ENCODE measurements at places on chromosomes 7 and 10.

DNA sequence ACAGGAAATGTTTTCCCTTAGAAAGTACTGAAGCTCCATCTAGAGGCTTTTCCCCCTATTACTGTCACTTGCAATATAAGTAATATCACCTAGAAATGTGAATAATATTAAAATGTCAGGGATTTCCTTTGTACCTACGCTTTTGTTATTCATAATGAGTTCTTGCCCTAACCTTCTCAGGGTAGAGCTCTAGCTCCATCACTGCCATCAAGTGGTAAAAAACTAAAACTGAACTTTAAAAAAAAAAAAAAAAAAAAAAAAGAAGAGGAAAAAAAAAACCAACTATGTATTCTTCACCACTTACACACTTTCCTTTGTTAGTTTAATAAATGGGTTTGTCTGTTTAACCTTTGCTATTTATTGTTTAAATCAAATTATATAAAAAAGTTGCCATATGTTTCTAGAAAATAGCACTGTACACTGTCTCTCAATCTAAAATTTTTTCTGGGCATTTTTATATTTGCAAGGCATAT, 49.9 kb downstream of the DNAJC1 start:
- DNase-seq = peak; percentile 19

GRCh38 chr10:73911553-73912004, 647 bp downstream of the PLAU start:
- no peak for DNase-seq

DNA sequence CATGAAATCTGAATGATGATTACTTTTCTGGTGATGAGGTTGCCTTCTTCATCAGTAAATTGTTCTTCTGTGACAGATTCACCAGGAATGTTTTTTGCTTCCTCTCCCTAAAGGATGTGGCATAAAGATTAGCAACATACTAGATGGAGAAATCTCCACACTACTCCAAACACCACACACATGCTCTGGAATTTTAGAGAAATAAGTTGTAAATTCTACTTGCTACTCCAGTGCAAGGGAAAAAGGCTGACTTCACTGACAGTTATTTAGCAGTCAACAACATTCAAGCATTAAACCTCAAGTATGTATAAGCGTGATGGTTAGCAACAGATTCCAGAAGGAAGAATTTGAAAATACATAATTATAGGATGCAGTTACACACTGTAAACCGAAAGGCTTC, 137.9 kb upstream of the CCDC6 start:
- no peak for DNase-seq

DNA sequence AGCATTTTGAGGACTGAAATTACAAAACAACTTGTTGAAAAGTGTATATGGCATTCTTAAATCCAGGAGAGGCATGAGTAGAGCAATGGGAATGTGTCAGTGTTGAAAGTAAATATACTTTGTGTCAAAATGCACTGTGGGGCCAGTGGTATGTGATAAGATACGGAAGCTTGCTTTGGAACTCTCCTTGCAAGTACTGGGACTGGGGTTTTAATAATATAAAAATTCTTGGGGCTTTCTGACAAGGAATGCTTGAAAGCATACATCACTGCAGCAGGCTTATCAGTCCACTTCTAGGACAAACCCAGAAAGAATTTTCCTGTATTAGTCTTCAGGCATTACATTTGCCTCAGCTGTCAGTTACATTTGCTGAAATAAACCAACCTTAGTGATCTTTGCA, 472.8 kb upstream of the FZD8 start:
- DNase-seq = no peak

GRCh38 chr10:14074062-14074884, 256.5 kb downstream of the FRMD4A start:
- no peak for DNase-seq

- DNase-seq = no peak
Measured at GRCh38 chr10:50469778-50470193, 154.0 kb downstream of the SGMS1 start.

DNA sequence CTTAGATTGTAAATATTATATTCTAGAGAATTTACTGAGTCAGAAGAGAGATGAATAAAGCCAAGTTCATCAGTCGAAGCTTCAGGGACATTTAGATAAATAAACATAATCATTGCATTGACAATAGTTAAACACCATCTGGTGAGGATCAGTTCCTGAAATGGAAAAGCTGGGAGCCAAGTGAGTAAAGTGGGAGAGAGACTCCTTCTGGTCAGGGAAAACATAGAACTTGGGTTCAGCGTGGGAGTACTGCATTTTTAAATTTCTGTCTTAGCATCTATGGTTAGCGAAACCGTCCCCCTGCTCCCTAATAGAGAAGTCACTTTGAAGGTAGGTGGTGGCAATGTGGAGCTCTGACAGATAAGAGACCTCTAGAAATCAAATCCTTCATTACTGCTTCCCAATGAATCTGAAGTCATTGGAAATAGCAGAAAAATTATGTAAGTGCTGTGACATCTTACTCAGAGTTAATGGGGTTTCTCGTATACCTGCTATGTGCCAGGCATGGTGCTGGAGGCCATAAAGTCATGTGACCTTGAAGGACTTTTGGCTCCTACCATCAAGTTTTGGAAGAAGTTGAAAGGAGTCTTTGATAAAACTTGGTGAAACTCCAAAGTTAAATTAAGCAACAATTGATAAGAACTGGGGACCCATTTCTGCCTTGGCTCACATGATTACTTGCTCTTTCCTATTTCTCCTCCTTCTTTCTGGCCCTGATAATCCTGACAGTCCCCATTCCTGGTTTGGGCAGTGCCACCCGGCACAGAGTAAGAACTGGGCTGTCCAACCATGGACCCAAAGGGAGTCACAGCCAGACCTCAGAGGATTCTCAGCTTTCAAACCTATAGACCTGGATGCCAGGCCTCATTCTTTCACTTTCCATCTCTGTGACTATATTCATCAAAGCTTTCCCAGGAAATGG, 211.2 kb downstream of the C7orf25 start:
- DNase-seq = no peak

DNA sequence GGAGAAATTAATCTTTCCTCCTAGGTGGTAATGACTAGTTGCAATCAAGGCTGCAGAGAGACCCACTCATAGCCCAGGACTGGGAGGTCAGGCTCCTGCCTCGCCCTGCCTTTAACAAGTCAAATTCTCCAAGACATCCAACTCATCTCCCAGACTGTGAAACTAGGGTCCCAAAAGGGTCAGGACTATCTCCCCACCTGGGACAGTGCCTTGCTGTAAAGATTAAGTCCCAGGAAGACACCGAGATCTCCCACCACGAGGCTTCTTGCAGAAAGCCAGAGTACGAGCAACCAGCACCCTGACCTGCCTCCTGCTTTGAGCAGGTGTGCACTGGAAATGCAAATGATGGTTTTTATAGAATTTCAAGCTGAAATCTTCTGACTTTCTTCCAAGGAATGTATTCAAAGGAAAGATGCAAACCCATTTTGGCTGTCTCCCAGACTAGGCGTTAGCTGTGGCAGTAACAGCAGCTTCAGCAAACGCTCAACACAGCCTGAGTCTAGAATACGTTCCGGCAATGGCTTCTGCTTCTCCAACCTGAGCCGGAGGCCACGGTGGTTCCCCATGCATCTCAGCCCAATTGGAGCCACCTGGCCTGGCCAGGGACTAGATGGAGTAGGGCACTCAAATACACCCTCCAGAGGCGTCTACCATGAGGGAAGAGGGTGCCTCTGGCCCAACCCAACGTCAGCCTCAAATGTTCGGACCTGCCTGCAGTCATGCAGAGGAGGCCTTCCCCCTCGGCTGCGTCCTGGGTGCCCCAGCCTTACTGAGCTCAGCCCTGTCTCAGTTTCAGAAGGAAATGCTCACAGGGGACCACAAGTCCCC, 170.4 kb downstream of the PRKAG2 start:
- no peak for DNase-seq

- DNase-seq = no peak
Measured at GRCh38 chr10:60375293-60376004, 14.2 kb downstream of the ANK3 start.

- DNase-seq = no peak
Measured at GRCh38 chr10:3554121-3554522, 230.9 kb downstream of the KLF6 start.

DNA sequence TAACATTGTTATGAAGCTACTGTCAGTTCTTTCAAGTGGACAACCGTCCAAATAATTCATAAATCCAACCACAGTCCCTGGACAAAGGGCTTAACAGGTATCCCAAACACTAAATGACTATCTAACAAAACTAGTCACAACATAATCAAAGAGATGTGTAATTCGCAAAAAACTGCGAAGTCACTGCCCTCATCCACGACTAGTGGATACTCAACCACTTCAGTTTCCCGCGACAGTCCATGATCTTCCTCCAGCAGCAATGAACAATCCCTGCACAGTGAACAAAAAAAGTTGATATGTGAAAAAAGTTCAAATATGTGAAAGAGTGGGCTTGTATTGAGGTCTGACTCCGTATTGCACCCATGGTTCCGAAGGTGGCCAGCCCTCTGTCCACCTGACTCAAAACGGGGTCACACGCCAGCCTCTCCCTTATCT, 287 bp downstream of the DCLRE1A start:
- no peak for DNase-seq

DNA sequence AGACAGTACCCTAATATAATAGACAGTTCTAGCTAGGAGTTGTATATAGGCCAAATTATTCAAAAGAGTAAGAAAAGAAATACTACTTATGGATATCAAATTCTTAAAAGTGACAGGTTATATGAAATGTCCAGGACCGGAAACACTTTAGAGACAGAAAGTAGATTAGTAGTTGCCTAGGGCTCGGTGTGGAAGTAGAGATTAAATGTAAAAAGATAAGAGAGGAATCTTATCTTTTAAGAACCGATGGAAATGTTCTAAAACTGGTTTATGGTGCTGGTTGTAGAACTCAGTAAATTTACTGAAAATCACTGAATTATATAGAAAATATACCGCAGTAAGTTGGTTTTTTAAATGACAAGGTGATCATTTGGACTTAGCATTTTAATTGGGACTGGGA, 147.5 kb upstream of the ASAH2 start:
- DNase-seq = no peak

GRCh38 chr7:133748443-133749407, 378.4 kb upstream of the LRGUK start:
- DNase-seq = no peak

DNA sequence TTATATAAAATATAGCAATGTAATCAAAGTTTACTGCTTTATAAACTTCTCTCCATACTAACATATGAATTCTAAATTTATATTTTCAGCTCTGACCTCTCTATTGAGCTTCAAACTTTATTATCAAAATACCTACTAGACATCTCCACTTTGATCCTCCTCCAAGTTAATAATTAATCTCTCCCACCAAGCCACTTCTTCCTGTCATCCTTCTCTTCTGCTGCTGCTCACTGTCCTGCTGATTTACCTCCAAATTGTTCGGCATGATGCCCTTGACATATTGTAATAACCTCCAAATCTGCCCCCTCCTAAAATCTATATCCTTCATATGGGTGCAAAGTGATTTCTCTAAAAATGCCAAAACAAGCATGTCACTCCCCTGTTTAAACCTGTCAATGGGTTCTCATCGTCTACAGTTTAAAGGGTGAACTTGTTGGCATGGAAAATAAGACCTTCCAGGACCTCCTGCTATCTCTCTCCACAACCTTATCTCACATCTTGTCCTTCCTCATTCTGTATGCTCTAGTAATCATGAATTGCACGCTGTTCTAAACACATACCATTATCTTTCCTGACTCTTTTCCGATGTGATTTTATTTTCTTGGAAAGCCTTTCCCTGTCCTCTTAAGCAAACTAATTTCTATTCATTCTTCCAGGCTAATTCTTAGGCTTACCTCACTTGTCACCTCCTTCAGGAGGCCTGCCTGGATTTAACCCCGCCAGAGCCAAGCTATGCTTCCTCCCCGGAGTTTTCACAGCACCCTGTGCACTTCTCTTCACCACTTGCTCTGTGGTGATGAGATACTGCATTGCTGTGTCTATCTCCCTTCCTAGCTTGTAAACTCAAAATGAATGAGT, 52.1 kb upstream of the STK17A start:
- DNase-seq = no peak

- DNase-seq = no peak
Measured at GRCh38 chr10:62726638-62727037, 77.9 kb upstream of the ADO start.

GRCh38 chr10:22489975-22490374, 144.7 kb downstream of the SPAG6 start:
- DNase-seq = no peak

- no peak for DNase-seq
Measured at GRCh38 chr7:15577600-15577999, 15.8 kb upstream of the AGMO start.

- no peak for DNase-seq
Measured at GRCh38 chr10:19499291-19499770, 316.9 kb upstream of the PLXDC2 start.

DNA sequence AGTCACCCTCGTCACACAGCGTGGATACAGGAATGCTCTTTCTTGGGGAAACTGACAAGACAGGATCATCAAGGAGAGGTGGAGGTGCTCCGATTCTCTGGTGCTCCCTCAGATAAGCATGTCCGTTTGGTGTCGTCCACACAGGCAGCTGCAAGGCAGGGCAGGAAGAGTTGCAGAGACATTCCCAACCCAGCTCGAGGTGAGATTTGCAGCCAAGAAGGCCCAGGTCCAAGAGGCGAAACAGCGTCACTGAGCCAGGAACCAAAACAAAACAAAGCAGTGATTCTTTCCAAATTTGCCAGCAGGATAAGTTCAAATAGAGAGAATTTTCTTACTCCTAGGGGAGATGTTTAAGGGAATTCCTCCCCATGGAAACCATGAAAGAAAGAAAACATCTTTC, 386.5 kb upstream of the PFKP start:
- no peak for DNase-seq

DNA sequence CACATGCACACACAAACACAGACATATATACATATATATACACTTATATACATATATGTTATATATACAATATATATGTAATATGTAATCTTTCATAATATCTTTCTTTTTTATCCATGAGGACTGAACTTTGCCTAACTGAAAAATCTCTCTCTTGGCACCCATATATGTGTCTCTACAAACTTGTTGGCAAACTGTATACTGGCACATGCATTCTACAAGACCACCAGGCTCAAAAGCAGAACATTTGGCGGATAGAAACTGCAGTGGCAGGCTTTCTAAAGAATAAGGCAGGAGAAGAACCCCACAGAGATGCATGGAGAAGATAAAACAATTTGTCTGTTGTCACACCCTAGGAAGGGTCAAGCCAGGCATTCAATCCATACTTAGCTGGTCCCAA, 165.3 kb downstream of the NRG3 start:
- DNase-seq = no peak

DNA sequence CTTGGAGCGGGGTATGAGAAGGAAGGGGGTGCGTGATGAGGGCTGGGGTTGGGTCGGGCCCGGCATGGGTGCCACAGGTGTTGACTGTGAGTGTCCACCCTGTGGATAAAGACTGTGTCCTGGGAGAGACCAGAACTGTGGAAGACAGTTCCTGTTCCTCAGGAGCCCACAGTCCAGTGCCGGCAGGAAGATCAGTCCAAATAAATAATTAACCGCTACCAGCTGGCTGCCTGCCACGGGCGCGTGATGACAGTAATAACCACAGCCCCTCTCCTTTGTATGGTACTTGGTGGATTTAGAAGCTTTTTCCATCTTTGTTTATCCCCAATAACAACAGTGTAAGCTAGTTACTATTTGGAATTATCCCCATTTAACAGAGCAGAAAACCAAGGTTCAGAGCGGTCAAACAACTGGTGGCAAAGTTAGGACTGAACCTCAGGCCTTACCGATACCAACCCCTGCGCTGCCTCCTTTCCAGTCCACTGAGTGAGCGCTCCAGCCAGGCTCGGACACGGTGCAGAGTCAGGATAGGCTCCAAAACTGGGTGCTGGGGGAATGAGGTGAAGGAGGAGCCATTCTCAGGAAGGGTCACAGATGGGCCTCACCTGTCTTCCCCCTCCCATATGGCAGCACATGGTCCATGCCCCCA, 5.1 kb downstream of the ZMIZ1 start:
- no peak for DNase-seq
